H1 (cell line): ENCODE measurements at places on chromosomes 7 and 10.
A peak's percentile ranks its signal among the peaks of the same experiment; 100 is the strongest.

DNA sequence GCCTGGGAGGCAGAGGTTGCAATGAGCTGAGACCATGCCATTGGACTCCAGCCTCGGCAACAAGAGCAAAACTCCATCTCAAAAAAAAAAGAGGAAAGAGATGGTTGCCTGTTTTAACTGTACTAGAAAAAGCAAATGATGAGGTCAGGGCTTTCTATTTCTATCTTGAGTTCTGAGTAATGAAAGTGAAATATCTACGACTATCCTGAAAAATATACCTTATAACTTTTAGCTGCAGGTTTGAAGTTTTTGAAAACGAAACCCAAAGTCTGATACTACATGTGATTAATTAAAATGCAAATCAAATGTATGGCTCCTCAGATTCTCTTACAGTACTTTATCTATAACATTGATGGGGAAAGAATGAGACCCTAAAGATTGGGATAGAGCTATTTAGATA, 636.2 kb upstream of the LRRN3 start:
- DNase-seq: no peak
- H3K27ac ChIP-seq: no peak overlapping the region
- H3K4me3 ChIP-seq: no peak overlapping the region
- no peaks in the 10 kb centered on the region for H3K36me3 ChIP-seq

- peaks cover 3% of the 10 kb centered on the region; the same call in 1 of the 2 replicates for H3K4me1 ChIP-seq
- H3K4me3 ChIP-seq: no peak overlapping the region
- H3K27me3 ChIP-seq: no peaks in the 10 kb centered on the region
- peak; percentile 19 for DNase-seq
Observed at GRCh38 chr10:128069351-128070051, 56.7 kb downstream of the MKI67 start.

DNA sequence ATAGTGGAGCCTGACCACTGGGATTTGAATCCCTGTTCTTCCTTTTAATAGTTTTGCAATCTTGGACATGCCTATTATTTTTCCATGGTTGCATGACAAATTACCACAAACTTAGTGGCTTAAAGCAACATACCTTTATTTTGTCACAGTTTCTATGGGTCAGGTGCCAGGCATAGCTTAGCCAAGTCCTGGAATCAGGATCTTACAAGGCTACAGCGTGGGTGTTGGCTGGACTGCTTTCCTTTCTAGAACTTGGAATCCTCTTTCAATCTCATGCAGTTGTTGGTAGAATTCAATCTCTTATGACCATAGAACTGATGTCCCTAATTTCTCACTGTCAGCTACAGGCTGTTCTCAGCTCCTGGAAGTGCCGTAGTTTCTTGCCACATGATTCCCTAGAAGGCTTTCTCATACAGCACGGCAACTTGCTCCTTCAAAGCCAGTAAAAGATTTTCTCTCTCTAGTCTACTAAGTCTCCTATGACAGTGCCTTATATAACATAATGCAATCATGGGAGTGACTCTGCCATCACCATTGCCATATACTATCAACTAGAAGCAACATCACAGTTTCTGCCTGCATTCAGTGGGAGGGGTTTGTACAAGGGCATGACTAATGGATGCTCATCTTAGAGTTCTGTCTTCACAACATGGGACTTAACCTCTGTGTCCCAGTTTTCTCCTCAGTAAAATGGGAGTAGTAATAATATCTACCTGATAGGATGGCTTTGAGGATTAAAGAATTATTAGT, 243.4 kb upstream of the FZD1 start:
- H3K4me1 ChIP-seq: no peaks in the 10 kb centered on the region
- H3K36me3 ChIP-seq: no peaks in the 10 kb centered on the region
- H3K27ac ChIP-seq: no peak overlapping the region
- DNase-seq: no peak
- no peaks in the 10 kb centered on the region for H3K27me3 ChIP-seq
- no peak overlapping the region for H3K4me3 ChIP-seq

- H3K4me1 ChIP-seq: peaks cover 23% of the 10 kb centered on the region
- H3K4me3 ChIP-seq: no peak overlapping the region
- H3K27ac ChIP-seq: no peak overlapping the region
- DNase-seq: no peak
- H3K36me3 ChIP-seq: no peaks in the 10 kb centered on the region
- H3K27me3 ChIP-seq: no peaks in the 10 kb centered on the region
Observed at GRCh38 chr10:75708060-75708459, 276.6 kb downstream of the LRMDA start.

- no peak overlapping the region for H3K27ac ChIP-seq
- DNase-seq: no peak
- no peaks in the 10 kb centered on the region for H3K4me1 ChIP-seq
- H3K36me3 ChIP-seq: no peaks in the 10 kb centered on the region
Observed at GRCh38 chr7:44891372-44891771, 6.0 kb upstream of the PURB start.

- H3K36me3 ChIP-seq: no peaks in the 10 kb centered on the region
- H3K27ac ChIP-seq: no peak overlapping the region; the same call in 1 of the 2 replicates
- H3K4me3 ChIP-seq: no peak overlapping the region
- H3K4me1 ChIP-seq: peaks cover 2% of the 10 kb centered on the region
Observed at GRCh38 chr10:132748545-132749370, 37.2 kb downstream of the NKX6-2 start.

- no peak for DNase-seq
- no peaks in the 10 kb centered on the region for H3K4me1 ChIP-seq
- H3K36me3 ChIP-seq: no peaks in the 10 kb centered on the region
- H3K27ac ChIP-seq: no peak overlapping the region
- no peak overlapping the region for H3K4me3 ChIP-seq
Observed at GRCh38 chr7:107874605-107875446, 16.2 kb upstream of the DLD start.

DNA sequence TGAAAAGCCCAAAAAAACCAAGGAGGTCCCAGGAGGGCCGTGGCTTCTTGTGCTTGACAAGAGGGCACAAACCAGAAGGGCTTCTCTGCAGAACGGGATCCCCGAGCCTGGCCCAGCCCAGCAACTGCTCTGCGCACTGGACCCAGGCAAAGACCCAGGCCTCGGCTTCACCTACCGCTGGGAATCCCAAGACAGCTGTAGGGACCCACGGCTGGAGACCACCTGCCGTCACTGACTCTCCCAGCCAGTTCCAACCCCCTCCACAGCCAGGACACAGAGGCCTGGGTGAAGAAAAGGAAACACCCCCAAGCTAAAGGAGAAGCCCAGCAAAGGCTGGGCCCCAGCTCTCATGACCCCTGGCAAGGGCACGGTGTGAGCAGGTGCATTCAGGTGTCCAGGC, 24.3 kb downstream of the PDGFA start:
- H3K27ac ChIP-seq: no peak overlapping the region
- H3K4me3 ChIP-seq: no peak overlapping the region
- H3K4me1 ChIP-seq: no peaks in the 10 kb centered on the region
- DNase-seq: no peak
- H3K27me3 ChIP-seq: no peaks in the 10 kb centered on the region

GRCh38 chr10:132582771-132583170, 45.2 kb downstream of the INPP5A start:
- no peaks in the 10 kb centered on the region for H3K36me3 ChIP-seq
- no peak overlapping the region for H3K27ac ChIP-seq
- no peak for DNase-seq
- no peaks in the 10 kb centered on the region for H3K27me3 ChIP-seq
- no peak overlapping the region for H3K4me3 ChIP-seq
- H3K4me1 ChIP-seq: no peaks in the 10 kb centered on the region

DNA sequence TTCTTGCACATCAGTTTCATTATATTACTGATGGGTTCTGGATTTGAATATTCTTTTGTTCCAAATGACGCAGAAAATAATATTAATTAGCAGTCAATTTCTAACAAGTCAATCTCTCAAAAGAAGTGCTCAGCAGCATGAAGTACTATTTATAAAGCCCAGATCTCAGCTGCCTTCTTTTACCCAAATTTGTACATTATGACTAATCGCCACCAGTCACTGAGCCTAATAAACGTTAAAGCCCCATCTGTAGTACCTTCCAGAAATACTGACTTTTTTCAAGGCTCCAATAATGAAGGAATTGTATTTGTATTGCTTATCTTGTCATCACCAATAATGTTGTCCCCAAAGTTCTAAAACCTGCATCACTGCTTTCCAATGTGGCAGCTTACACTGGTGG, 540.2 kb downstream of the PARD3 start:
- H3K27ac ChIP-seq: no peak overlapping the region
- no peaks in the 10 kb centered on the region for H3K36me3 ChIP-seq
- DNase-seq: no peak
- no peak overlapping the region for H3K4me3 ChIP-seq

DNA sequence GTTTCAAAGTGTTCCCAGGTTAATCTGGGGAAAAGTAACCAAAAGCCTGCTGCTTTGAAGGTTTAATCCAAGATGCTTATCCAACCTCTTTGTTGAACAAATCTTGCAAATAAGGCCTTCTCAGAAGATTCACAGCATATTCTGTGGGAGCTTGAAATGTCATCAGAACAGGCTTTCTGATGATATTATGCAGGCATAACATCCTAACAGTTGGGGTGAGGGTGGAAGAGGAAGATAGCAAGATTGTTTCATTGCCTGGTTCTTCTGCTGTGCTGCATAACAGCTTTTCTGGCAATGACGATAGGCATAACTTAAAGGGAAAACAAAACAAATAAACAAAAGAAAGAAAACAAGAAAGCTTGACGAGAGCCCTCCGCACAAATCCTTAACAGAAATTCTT, 217.4 kb downstream of the PHF14 start:
- no peak overlapping the region for H3K4me3 ChIP-seq
- no peak overlapping the region for H3K27ac ChIP-seq
- H3K27me3 ChIP-seq: peaks cover 27% of the 10 kb centered on the region
- DNase-seq: no peak
- peaks cover 13% of the 10 kb centered on the region for H3K4me1 ChIP-seq

DNA sequence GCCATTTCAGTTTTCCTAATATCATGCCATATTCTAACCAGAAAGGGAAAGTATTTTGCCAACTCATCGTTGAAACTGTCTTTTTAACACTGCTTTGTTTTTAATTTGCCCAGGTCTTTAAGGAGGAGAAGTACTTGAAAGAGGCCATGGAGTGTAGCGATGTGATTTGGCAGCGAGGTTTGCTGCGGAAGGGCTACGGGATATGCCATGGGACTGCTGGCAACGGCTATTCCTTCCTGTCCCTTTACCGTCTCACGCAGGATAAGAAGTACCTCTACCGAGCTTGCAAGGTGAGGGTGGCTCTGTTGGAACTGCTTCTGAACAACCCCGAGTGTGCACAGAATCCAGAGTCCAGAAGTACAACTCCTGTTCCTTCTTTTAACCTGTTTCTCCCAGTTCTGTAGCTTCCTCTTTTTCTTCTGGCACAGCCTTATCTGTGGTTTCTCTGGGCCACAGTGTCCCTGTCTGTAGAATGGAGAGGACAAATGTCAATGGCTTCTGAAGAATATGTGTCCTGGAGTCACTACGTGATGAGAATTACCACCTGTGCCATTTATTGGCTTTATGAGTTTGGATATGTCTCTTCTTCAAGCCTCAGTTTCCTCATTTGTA, 60.1 kb downstream of the LANCL2 start:
- H3K27ac ChIP-seq: no peak overlapping the region
- H3K27me3 ChIP-seq: no peaks in the 10 kb centered on the region

DNA sequence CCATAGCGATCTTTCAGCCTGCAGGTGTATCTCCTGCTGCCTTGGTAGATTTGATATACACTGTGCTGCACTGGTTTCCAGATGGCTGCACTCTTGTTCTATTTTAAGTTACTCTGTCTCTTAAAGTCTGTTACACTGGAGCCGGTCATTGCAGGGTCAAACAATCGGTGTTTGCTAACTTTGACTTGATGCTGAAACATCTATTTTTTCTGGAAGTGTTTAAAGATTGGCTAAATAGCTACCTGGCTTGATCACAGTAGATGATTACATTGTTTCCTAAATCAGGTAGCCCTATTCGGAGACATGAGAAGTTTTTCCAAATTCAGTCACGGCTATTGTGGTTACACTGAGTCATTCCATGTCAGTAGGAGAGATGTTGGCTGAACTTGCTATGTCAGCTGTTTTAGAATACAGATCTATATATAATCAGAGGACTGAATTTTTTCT, 574.8 kb downstream of the ETV1 start:
- no peaks in the 10 kb centered on the region for H3K4me1 ChIP-seq
- no peak overlapping the region for H3K4me3 ChIP-seq
- H3K27me3 ChIP-seq: no peaks in the 10 kb centered on the region
- no peak for DNase-seq
- no peaks in the 10 kb centered on the region for H3K36me3 ChIP-seq
